Stimulated activated CD8-positive, alpha-beta memory T cell treated with anti-CD3 and anti-CD28 coated beads, Interleukin-4, amount 100 ng/mL, for 4 hours (primary cell): ENCODE measurements at places on chromosomes 6 and 20.

DNA sequence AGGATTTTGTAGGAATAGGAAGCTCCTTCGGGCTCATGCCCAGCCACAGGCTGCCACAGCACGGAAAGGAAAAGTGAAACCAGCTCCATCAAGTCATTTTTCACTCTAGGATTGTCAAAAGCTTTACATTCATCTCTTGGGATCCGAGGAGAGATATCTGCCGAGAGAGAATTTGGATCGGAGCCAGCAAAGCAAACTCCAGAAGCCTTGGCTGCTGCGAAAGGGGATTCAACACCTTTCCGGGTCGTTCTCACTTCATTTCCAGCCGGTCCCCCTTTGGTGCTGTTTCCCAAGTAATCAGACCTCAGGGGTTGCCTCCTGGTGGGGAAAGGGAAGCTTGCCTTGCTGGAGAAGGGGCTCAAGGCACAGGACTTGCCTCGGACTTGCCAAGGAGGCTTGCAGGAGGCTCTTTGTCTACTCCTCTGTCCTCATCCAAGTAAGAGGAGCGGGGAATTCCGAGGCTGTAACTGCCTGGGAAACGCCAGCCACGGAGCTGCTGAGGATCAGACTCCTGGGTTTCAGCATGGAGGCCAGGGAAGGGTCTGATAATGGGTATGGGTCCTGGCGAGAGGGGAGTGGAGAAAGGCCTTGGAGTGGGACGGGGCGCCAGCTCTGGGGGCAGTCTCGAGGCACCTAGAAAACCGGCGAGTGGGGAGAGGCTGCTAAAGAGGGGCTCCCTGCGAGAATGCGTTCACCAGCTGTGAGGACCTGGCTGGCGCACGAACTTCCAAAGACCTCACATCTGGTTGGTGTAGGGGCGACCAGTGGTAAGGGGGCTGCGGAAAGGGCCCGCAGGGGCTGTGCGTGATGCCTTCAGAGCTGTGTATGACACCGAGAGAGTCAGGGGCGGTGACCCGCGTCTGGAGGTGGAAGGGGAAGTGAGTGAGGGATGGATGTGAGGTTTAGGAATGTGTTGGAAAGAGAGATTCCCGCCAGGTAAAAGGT, 702 bp downstream of the ETV7 start:
- no peak for DNase-seq

- no peak for DNase-seq
These were observed 242.3 kb upstream of the RNF217 start for GRCh38 chr6:124719913-124720312.

- DNase-seq, result no peak
These were observed 74.0 kb upstream of the GLP1R start for GRCh38 chr6:38974389-38975151.

- DNase-seq, result no peak
These were observed 41.3 kb upstream of the QKI start for GRCh38 chr6:163373240-163373639.

GRCh38 chr20:6976106-6976900, 208.8 kb downstream of the BMP2 start:
- no peak for DNase-seq

DNA sequence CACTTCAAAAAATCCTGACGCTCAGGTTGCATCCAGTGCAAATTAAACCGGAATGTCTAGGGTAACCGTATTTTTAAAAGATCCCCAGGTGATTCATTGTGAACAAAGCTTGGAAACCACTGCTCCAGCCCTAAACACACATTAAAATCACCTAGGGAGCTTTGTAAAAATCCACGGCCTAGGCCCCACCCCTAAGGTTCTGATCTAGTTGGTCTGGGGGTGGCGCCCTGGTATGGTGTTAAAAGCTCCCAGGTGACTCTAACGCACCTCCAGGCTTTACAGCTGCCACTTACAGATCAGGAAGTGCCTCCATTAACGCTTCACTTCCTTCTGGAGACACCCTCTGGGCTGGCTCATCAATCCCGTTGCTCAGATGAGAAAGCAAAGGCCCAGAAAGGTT, 92.2 kb downstream of the GRM4 start:
- DNase-seq, result no peak

DNA sequence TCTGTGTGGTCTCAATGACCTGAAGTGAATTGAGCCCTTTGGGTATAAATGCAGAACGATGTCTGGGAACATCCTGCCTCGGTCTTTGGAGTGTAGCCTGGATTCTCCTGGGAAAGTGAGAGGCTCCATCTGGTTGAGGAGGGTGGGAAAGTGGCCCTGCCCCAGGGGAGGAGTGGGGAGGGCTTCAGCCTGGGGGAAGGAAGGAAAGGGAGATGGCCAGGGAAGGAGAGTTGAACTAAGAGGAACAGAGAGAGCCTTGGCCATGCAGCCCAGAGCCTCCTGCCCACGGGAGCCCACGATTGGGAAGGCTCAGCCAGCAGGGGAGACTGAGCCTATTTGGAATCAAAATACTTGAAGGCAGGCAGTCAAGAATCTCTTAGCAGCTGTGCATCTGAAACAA, 2.3 kb upstream of the EPB41L1 start:
- DNase-seq, result no peak

DNA sequence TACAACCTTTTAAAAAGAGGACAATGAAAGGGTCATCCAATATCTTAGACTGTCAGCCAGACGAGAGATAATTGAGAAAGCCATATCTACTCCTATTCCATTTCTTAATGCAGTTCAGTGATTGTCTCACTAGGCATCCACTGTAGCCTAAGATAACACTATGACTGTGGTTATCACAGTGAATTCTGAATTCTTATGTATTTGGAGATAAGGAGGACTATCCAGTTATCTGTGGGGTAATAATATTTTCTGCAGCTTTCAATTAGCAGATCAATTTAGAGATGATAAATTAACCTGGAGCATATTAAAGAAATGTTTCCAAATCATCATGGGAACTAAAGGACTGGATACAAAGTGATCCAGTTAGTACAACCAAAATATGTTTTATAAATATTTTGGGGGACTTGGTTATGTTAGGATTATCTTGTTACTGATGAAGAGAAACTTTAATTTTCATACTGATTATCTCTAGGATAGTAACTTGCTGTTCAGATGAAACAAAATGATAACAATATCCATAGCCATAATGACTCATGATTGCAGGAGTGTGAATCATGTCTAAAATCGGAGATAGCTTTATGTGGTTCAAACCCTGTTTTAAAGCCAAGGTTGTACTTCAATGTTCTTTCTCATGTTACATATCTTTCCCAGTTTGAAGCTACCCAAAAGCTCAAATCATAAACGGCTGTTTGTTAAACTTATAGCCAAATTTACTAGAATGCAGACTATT, 1152.0 kb downstream of the HACE1 start:
- no peak for DNase-seq

- DNase-seq, result no peak
These were observed at the start of gene NKX2-2 for GRCh38 chr20:21513881-21514540. TSS of gene NKX2-2 (minus strand) at chr20:21514064. CDS start at chr20:21513669, 395 bp downstream.

DNA sequence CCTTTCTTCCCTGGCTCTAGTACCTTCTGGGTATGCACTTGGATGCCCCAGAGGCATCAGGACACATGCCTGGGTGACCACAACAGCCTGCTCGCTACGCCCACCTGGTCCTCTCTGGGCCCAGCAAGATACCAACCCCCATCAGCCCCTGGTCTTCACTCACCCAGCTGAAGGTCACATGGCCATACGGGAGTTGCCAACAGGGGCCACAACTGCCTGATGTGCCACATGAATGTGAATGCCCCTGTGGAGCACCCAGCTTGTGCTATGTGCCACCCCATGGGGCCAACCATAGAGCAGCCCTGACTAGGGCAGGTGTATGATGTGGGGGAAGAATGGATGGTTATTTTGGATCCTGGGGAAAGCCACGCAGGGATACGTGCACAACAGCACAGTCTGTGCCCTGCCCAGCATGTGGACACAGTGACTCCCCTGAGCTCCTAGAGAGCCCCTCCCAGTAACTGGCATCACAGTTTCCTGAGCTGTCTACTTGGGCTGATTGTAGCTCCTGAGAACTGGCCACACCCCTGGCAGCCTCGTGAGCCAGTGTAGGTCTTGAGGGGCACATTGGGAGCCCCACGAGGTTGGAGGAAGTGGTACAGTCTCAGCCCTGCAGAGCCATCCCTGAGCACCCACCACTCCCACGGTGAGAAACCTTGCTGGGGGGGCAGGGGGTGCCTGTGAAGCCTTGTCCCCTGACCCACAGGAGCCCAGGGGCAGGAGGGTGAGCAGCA, 10.5 kb upstream of the PCMTD2 start:
- DNase-seq, result no peak

- no peak for DNase-seq
These were observed 29.5 kb upstream of the RNGTT start for GRCh38 chr6:88992741-88993552.

DNA sequence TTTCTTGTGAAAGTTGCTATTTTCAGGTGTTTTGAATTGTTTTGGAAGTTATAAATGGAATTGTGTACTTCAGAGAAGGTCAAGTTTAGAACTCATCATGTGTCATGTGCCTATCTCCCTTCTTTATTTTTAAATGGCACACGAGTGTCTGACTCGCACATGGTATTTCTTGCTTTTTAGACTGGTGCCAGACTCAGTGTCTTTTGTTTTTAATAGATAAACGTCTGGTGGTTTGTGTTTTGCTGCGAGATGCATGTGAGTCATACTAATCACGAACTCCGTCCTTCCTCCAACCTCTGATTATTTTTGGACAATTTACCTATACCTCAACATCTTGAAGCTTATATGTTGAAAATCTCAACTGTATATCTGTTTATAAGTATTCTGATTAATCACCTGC, 292.1 kb downstream of the CDKAL1 start:
- no peak for DNase-seq

- DNase-seq, result no peak
These were observed 129.0 kb upstream of the TNFAIP3 start for GRCh38 chr6:137737836-137738596.

- DNase-seq, result no peak
These were observed 21.1 kb downstream of the SPTLC3 start for GRCh38 chr20:13029687-13030375.

- DNase-seq, result no peak
These were observed 92.5 kb downstream of the SLC24A3 start for GRCh38 chr20:19304886-19305415.

DNA sequence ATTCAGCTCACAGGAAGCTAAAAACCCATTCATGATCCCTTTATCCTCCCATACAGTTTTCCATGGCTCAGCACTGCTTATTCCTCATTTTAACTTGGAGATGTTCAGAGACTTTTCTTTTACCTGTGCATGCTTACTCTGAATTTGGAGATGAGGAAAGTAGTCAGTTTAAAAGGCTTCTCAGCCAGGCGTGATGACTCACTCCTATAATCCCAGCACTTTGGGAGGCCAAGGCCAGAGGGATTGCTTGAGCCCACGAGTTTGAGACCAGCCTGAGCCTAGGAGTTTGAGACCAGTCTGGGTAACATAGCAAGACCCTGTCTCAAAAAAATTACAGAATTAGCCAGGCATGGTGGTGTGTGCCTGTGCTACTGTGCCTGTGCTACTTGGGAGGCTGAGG, 30.3 kb upstream of the TMEM217 start:
- DNase-seq, result no peak

DNA sequence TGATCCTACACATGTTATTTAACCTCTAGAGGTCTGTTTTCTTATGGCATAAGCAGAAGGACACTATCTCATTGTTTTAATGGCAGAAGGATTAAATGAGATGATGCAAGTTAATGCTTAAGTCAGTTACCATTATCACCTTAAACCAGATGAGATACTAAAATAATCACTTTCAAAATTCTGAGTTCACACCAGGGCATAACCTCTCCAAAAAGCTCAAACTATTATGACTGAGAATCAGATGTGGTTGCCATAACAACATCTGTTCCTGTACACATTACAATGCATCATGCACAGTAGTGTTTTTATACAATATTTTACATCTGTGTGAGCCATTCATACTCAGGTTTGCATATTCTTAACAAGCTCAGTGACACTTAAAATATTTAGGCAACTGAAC, 10.2 kb downstream of the ADNP start:
- no peak for DNase-seq

GRCh38 chr6:130105996-130106704, 87.8 kb downstream of the L3MBTL3 start:
- no peak for DNase-seq

- DNase-seq, result no peak
These were observed 60.4 kb downstream of the YTHDF1 start for GRCh38 chr20:63155266-63156165.

DNA sequence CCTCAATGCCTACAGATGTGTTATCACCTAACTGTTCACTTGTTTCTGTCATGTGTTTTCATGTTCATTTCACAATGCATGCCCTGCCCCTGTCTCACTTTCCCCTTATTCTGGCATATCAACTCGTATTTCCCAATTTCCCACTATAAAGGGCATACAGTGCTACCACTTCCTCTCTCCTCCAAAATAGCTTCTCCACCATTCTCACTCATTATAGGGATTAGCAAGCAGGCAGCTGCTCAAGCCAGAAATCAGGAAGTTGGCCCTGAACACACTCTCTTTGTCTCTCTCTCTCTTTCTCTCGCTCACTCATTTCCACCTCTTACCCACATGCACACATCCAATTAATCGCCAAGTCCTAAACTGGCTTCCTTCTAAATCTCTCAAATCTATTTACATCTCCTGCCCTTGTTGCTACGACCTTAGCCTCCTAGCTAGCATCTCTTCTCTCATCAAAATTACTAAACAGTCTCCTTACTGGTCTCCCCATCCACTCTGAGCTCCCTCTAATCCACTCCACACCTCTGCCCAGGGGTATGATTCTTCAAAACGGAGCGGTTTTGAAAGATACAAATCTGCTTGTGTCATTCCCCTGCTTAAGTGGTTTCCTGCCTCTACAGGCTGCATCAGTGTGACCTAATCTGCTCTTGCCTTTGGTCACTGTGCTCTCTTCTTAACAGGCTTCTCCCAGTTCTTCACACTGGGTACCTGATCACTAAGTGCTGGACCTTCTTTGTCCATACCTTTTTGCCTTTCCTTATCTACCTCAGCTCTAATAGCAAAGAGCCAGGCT, 196.2 kb downstream of the BTBD9 start:
- no peak for DNase-seq

DNA sequence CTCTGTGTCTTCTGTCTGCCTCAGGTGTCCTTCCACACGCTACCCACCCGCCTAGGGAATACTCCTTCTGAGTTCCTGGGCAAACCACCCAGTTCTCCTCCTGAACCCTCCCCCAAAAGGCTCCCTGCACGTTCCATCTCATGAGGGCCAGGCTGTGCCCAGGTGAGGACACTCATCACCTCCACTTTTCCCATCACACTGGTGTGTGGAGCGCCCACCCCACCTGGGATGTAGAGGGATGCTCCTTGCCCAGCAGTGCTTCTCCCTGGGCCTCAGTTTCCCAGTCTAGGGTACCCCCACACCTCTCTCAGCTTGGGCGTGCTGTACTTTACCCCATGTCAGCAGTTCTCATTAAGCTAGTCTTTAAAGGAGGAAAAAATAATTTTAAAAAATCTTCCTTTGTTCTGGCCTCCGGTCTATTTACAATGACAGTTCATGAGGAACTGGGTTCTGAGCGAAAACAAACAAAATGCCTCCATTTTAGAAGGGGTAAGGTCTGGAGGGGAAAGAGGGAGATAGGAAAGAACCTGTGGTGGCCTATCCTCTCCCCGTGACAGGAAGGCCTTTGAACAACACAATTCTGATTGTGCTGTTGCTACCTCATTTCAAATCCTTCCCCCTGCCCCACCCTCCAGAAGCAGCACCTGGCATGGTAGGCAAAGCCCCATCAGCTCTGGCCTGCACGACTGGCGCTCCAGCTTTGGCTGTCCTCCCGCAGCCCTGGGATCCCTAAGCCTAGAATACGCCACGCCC, 1.7 kb upstream of the C20orf203 start:
- no peak for DNase-seq

- DNase-seq, result no peak
These were observed 10.1 kb downstream of the JARID2 start for GRCh38 chr6:15255909-15256395.
